Muscle of arm (tissue), 14 donors: ENCODE measurements at places on chromosomes 1 and 21.

DNA sequence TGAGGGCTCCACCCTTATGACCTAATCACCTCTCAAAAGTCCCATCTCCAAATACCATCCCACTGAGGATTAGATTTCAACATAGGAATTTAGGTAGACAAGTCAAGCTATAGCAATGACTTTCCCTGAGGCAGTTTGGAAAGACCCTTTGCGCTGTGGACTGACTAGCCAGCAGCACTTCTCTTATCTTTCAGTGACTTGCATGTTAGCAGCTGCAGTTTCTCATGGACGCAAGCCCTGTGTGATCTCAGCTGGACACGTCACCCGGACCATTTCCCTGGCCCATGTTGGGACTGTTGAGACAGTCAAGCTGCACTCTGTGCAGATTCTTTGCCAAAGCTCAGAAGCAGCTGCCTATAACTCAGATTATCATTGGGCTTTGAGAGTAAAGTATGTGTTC, 408.1 kb upstream of the USP24 start:
- DNase-seq: peak; percentile 67

DNA sequence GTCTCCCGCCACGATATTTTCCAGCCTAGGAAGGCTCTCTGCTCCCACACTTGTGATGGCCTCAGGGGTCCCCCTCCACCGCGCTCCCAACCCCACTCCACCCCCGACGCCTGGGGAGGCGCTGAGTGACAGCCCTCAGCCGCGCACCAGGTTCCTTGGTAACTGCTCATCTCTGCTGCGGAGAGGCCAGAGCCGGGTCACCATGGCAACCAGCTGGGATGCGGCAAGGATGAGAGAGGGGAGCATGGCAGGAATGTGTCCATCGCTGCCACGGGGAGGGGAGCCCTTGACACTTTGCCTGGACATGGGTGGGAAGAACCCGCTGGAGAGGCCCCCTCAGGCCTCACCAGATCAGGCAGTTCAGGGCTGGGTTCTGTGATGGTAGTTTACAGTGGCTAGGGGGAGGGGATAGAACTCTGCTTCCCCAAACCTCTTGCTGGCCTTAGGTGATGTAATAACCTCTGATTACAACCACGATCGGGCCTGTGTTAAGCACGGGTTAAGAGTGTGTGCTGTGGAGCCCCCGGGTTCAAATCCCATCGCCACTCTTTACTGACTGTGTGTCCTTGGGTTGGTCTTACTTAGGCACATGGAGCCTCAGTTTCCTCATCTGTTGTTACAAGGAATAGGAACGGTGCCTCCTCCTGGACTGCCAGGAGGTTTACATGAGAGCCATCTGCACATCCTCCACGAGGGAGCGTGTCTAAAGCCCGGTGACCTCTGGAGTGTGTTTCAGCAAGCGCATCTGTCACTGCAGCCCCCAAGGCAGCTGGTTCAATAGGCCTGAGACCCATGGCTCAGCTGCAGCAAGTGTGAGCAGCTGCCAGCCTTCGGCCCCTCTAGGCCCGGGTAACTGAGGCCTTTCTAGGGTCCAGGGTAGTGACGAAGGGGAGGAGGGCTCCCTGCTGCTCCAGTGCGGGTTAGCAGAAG, 6.3 kb downstream of the KIF17 start:
- no peak for DNase-seq

DNA sequence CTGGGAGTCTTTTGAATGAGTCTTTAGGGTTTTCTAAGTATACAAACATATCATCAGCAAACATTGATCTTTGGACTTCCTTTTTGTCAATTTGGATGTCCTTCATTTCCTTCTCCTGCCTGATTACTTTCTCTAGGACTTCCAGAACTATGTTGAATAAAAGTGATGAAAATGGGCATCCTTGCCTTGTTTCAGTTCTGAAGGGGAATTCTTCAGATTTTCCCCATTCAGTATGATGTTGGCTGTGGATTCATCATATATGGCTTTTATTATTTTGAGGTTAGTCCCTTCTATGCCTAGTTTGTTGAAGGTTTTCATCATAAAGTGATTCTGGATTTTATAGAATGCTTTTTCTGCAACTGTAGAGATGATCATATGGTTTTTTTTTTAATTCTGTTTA, 42.0 kb downstream of the KMO start:
- DNase-seq: no peak

DNA sequence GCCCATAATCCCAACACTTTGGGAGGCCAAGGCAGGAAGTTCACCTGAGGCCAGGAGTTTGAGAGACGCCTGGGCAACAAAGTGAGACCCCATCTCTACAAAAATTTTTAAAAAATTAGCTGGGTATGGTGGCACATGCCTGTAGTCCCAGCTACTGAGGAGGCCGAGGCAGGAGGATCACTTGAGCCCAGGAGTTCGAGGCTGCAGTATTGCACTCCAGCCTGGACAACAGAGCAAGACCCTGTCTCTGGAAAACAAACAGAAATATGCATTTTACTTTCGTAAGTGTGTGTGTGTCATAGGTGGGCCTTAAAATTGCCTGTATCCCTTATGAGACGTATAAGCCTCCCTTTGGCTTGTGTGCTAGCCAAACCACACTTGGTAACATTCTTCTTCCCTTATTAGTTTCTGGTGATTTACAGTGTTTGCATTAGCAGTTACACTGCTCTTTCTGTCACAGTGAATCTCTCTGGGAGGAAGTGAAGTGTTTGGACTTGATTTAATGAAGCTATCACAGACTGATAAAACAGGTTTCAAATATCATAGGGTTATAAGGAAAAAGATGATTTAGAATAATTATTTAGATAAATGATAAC, 48.9 kb upstream of the KIF26B start:
- no peak for DNase-seq

- DNase-seq: no peak
Observed at GRCh38 chr1:172950528-172950927, 100.2 kb downstream of the TNFSF18 start.

DNA sequence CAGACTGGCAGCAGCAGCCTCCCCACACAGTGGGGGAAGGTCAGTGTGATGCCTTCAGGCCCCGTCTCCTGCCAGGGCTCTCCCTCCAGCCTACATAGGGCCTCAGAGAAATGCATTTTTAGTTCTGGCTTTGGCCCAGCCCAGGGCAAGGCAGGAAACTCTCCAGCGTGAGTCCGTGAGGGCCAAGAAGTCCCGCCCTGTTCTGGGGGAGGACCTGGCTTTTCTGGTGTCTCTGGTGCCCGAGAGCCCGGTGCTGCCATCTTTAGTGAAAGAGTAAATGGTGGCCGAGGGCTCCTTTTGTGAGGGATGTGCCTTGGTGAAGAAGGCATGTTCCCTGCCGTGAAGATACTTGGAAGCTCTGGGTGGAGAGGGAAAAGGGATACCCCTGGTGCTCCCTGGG, 14.8 kb upstream of the DIP2A start:
- DNase-seq: no peak

DNA sequence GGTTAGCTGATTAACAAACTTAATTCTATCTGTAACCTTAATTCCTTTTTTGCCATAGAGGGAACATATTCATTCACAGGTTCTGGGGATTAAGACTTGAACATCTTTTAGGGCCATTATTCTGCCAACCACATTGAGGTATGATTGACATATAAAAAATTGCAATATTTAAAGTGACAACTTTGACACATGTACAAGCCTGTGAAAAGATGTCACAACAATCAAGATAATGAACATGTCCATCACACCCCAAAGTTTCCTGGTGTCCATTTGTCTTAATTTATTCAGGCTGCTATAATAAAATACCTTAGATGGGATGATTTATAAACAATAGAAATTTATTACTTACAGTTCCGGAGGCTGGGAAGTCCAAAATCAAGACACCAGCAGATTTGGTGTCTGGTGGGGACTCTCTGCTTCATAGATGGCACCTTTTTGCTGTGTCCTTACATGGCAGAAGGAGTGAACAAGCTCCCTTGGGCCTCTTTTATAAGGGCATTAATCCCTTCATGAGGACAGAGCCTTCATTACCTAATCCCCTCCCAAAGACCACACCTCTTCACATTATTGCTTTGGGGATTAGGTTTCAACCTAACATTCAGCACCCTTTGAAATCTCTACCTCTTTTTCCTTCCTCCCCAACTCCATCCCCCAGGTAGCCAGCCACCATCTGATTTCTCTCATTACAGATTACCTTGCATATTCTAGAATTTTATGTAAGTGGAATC, 33.0 kb upstream of the TP53BP2 start:
- no peak for DNase-seq

- DNase-seq: no peak
Observed at GRCh38 chr1:110726755-110727154, 52.0 kb upstream of the KCNA3 start.

DNA sequence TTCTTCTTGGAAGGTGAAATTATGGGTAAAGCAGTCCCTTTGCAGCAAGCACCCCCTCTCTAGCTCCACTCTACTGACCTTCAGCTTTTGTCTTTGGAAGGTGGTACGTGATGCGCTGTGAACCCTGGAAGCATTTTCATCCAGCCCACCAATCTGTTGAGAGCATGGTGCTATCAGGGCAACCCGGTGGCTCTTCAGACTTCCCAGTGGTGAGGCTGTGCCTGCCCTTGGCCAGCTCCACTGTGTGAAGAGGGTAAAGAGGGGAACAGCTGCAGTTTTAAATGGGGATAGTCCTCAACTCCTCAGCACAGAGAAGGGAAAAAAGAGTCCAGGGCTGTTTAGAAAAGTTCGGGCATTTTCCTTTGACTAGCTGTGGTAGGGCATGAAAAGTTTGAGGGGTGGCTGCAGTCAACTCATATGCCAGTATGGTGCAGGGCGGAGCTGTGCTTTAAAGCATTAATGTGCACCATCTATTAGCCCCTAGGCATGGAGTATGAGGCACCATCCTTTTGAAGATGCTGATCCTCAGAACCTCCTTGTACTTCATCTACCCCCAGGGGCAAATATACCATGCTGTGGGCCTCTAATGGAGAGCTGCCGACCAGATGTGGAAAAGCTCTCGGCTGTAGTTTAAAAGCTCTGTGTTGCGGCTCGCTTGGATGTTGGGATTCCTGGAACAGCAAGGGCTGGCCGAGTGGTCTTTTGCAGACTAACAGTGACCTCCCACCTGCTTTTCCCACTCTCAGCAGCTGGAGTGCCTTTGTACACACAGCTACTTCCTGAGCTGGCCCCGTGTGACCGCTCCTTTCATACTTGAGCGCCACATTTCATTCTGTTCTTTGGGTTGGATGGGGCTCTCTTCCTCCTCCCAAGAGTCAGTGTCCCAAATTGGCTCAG, 123.0 kb downstream of the PEX14 start:
- no peak for DNase-seq

DNA sequence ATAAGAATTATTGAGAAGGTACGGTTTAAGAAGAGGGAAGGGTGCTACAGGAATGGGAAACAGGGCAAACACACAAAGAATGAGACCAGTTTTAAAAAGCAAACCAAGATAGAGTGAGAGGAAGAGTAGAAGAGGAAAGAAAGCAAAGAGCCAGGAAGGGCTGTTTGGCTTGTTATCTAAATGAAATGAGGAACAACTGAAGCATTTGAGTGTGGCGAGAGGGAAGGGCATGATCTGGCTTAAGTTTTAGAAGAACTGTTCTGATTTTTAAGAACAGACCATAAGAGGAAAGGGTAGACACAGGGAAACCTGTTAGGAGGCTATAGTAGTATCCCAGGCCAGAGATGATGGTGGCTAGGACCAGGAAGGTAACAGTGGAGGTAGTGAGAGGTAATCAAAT, 73.8 kb downstream of the TUT4 start:
- no peak for DNase-seq

DNA sequence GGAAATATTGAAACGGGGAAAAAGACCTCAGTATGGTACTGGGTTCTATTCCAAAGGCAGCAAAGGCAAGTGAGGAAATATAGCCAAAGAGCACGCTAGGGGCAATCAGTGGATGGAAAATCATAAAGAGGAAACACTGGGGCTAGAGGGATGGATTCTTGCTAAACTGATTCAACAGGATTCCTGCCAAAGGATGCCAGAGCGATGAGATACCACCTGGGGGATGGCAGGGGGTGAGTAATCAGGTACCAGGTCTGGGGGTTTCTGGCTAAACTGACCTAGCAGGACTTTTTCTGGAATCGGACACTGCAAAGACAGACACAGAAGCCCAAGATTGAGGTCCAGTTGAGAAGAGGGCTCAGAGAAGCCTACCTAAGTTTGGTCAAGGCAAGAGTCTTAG, 6.7 kb downstream of the CHI3L2 start:
- DNase-seq: no peak

GRCh38 chr1:246784621-246785493, 60.6 kb downstream of the SCCPDH start:
- peak; percentile 41 for DNase-seq

- DNase-seq: no peak
Observed at GRCh38 chr1:228958741-228959140, 223.5 kb downstream of the RHOU start.

DNA sequence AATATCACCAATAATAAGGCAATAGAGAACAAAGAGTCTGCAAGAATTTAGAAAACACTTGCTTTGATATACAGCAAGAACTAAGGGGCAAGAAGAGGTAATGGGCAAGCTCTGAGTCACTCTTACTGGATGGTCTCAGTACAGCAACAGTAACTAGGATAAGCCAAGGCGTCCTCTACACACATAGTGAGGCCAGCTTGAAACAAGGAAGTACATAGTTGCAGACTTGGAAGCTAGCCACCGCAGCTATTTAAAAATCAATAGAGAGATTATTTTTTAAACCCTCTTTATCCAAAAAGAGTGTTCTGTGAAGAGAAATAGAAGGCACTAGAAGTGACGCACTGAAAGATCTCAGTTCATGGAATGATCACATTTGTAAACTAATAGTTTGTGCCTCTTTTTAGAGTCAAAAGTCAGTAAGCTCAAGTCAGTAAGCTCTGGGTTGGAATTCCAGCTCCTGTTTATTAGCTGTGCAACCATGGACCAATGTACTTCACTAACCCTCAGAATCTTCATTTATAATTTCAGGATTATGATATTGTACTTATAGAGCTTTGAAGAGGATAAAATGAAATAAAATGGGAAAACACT, 118.6 kb downstream of the AKT3 start:
- DNase-seq: peak; percentile 7

DNA sequence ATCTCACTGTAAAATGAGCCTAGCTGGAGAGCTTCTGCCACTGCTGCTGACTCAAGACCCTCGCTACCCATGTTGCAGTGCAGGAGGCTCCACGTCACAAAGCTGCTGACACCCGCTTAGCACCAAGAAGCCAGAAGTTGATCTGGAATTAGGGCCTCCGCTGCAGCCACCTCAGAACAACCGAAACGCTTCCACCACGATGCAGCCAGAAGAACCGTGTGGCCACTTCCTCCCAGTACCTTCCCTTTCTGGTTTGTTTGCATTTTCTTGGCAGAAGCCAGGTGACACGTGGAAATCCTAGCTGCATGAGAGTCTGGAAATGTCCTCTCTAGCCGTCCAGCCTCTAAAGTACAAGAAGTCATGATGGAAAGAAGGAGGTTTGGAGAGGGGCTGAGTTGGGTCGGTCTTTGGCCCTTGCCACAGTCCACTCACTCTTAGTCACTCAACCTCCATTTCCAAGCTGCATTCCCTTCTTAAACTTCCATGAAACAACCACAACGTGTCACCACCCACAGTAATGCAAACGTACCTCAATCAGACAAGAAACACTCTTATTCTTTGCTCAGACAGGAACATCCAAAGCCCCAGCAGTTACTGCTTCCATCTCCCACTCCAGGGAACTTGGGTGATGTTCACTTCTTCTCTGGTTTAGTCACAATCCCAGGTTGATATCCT, 10.0 kb upstream of the CDA start:
- DNase-seq: no peak

- no peak for DNase-seq
Observed at GRCh38 chr1:153659175-153659534, 652 bp downstream of the SNAPIN start.
